CD14-positive monocyte (primary cell): ENCODE measurements at places on chromosomes 3 and 15.

DNA sequence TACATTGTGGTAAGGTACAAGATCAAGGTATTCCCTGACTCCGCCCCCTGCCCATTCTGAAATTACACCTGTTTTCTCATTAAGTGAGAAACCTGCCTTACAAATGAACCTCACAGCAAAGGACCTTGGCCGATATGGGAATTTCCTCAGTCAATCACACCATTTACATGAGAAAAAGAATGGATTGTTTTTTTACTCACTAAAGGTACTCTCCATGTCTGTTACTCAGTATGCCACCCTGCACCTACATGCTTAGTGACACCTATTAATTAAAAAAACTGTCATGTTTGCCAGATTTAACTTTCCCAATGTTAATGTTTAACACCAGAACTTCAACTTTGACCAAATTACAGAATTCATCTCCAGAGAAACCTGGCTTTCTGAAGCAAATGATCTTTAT lies 62.0 kb downstream of the ESYT3 start:
- no peak for DNase-seq

DNA sequence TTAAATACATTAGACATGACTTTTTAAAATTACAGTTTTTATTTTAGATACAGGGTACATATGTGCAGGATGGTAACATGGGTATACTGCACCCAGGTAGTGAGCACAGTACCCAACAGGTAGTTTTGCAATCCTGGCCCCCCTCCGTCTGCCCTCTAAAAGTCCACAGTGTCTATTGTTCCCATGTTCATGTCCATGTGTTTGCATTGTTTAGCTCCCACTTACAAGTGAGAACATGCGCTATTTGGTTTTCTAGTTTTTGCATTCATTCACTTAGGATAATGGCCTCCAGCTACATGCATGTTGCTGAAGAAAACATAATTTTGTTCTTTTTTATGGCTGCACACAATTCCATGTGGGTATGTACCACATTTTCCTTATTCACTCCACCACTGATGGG lies 23.8 kb downstream of the C3orf70 start:
- DNase-seq, result no peak

- no peak for DNase-seq
Measured at GRCh38 chr15:79122991-79123390, 32.4 kb upstream of the RASGRF1 start.

DNA sequence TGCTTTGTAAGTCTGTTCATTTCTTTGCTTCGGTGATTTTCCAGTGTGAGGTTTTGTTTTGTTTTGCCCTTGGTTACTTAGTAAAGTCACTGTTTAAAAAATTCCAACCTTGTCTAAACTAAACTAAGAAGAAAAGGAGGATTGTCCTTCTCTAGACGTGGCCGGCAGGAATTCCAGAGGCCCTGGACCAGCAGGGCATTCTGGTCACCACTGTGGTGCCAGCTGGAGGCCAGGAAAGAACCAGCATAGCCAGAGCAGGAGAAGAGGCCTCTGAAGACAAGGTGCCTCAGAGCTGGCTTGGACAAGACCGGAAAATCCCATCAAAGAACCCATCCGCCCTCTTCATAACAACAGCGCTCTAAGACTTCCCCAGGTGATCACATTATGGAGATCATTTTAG lies 8.2 kb downstream of the PLOD2 start:
- no peak for DNase-seq

GRCh38 chr15:51137880-51138430 lies 43.2 kb upstream of the TNFAIP8L3 start:
- no peak for DNase-seq
